ENCODE measurements at places on chromosomes 4 and X. TPM values are rescaled to one million over a fixed set of nuclear protein-coding genes. Genes with fewer than 3 reads are reported as not detected.

GRCh38 chr4:38993683-38994082, 38.5 kb downstream of the TMEM156 start:
- DNase-seq: no peak

DNA sequence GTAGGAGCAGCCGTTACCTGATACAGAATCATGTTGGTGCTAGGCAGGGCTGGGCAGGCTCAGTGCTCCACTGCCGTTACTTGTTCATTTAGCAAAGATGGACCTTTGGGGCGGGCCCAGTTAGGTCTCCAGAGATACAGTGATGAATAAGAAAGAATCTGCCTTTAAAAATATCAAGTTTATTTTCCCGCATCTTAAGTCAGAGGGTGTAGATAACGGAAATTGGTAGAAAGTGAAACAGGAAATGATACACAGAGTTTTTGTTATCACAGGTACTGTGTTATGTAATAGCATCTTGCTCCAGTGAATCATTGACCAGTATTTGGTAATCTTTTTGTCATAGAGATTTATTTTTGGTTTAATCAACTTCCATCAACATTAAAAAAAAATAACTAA, 5.5 kb downstream of the TMEM131L start:
- DNase-seq: no peak

DNA sequence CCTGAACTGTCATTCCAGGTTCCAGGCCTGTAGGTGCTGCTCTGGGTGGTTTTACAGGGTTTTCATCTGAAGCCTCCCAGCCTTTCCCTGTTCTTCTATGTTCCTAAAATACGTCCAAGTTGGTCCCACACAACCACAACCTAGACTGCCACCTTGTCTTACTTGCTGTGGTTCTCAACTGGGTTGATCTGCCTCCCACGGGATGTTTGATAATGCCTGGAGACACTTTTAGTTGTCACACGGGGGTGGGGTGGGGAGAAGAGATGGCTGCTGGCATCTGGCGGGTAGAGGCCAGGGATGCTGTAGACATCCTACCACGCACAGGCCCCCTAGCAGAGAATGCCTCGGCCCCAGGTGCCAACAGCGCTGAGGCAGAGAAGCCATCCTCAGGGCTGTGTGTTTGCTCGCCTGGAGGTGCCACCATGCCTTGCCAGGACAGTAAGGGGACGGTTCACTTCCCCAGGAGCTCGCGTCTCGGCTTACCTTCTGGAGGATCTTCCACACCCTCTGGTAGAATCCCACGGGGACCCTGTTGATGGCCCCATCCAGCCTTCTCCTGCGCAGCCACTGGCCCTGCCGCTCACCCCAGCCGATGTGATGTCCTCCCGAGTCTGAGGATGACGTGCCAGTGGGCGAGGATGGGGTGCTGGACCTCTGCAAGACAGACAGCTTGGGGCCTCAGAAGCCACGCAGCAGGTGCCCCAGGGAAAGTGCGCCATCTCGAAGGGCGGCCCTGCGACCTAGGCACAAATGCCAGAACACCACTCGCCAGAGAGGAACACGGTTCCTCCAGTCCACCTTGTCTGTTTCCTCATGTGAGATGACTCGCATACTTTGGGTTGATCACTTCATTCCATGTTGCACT, 87.0 kb downstream of the PHKA2 start:
- no peak for DNase-seq

- DNase-seq: no peak
Observed at GRCh38 chr4:187090401-187090800, 366.7 kb upstream of the FAT1 start.

DNA sequence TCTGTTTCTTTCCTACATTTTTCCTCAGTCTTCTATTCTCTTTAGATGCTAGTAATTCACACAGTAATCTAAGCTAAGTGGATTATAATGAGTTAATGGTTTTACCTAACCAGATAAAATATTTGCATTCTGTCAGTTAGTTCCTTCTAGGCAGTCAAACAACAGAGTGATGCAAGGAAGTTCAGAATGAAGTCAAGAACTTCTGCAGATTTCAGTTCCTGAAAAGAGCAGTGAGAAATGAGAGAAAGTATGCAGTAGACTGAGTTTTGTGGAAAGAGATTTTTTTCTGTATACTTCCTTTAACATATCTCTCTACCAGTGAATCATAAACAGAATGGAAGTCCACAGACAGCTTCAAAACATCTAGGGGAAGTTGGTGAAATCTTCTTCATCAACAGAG, 774.0 kb upstream of the POU3F4 start:
- no peak for DNase-seq

Gene KLB
- 0.30 TPM for polyA plus RNA-seq

Gene LONRF3
- polyA plus RNA-seq: 1.1 TPM

Gene FAT4
- polyA plus RNA-seq: 33.8 TPM

Gene WWC2
- 60.5 TPM for polyA plus RNA-seq
